ENCODE measurements at places on chromosomes 3 and 15.

- DNase-seq, result peak; percentile 37
Observed at GRCh38 chr15:73716417-73716816, 32.2 kb downstream of the CD276 start.

DNA sequence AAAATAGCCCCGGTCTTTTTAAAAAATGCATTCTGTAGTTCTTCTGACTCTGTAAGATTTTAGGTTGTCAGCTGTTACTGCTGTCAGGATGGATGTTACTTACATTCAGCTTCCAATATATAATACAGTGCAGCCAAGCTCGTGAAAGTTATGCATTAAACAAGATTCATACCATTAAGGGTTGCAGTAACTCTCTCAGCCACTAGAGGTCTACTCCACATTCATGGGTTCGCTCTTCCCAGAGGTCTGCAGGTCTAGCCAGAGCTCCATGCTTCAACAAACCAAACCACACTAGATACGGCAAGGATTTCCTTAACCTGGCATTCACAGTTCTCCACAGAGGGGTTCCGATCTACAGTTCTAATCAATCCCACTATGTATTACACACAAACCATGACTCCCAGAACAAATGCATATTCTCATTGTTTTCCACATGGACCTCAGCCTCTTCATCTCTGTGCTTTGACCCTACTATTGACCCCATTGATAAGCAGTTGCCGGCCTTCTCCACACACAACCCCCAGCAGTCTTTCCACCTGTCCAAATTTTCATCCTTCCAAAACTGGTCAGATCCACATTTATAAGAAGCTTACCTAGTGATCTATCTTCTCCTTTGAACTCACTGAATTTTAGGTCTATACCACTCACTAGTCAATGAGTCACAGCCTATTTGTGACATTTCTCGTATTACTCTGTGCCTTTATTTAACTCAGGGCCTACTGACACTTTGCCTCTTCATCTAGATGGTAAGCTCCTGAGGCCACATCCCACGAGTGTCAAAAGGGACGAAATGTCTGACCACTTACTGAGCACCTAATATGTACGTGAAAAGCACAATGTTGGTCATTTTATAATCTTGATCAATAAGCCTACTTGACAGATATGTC, 33.7 kb downstream of the RORA start:
- DNase-seq, result no peak

- DNase-seq, result no peak
Observed at GRCh38 chr3:23776352-23776891, 29.3 kb upstream of the UBE2E1 start.

GRCh38 chr3:181715571-181716340, 4.0 kb downstream of the SOX2 start:
- DNase-seq, result no peak

- DNase-seq, result no peak
Observed at GRCh38 chr3:72224804-72225509, 440.0 kb upstream of the PROK2 start.

GRCh38 chr3:167445491-167445890, 28.4 kb downstream of the SERPINI2 start:
- no peak for DNase-seq

- no peak for DNase-seq
Observed at GRCh38 chr3:126982126-126982470, 817 bp upstream of the PLXNA1 start.

DNA sequence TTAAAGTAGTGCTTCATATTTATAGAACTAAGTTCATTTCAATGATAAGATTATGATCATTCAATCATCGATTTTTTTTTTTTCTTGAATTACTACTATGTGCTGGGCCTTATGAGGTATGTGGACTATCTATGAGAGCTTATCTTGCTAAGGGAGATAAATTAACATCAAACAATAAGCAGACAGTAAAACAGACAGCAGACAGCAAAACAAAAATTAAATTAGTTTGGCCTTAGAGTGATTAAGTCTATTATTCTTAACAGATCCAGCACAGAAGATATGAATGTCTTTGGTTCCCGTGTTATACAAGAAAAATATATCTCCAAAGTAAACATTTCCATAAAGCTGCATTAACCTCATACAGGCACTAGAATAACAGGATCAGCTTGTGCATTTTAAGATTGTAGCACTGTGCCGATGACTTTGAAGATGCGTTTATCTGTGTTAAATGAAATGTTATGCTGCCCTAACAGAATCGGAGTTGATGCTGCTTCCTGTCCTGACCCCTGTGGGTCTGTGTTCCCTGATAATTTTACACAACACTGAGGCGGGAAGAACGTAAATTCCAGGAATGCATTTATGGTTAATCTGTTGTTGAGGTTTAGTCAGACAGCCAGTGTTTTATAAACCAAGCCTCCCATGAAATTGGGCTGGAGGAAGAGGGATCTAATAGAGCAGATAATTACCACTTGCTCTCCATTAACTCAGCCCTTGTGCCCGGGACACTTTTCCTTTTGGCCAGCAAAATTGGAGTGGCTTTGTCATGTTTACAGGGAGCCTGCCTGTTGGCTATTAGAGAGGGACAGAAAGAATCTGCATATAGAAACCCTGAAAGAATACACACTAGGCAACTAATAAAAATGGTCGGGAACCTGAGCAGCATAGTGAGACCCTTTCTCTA, 80.8 kb downstream of the GHSR start:
- no peak for DNase-seq

DNA sequence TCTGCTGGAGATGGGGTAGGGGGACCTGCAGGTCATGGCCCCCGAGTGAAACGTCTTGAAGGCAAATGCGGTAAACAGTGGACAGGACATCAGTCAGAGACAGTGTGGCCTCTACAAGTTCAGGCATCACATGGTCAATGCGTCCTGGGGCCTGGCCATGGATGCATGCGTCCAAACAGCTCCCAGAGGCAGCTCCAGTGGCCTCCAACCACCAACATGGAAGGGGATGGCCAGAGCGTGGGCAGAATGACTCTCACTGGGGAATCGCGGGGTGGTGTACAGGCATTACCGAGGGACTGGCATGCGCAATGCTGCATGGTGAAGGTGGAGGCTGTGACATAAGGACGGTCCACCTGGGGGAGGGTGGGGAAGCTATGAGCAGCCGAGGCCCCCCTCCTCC, 35.6 kb upstream of the IQSEC1 start:
- no peak for DNase-seq

- DNase-seq, result no peak
Observed at GRCh38 chr15:72058585-72058984, 59.4 kb downstream of the MYO9A start.

DNA sequence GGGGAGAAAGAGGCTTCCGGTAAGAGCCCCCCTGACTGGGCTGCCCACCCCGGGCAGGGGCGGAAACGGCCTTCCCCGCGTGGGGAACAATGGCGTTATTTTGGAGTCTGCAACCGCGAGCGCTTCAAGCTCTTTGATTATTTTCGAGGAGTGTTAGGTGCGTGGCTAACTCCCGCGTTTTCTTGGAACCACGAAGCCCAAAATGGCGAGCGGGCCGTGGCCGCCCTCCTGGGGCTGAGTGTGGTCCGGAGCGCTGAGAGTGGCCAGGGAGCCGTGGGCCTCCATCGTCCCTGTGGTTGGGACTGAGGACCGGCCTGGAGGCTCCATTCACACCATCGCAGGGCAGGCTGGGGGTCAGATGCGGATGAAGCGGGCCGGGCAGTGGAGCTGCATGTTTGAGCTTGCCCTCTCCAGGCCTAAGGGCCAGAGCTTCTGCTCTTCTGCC, 44.6 kb upstream of the POLG start:
- DNase-seq, result no peak

DNA sequence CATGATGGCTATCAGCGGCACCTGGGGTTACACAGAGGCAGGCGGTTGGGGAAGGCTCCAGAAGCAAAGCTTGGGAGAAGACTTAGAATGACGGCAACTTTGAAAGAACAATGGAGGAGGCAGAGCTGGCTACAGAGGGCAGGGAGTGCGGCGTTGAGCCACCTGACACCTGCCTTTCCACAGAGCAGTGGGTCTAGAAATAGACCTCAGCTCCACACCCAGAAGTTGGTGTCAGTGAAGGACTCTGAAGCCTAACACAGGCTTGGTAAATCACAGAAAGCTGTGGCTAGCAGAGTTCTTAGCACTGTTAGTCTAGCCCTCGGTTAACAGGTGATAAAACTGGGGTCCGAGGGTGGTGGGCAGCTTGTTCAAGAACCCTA, 23.1 kb upstream of the EHD4 start:
- no peak for DNase-seq

DNA sequence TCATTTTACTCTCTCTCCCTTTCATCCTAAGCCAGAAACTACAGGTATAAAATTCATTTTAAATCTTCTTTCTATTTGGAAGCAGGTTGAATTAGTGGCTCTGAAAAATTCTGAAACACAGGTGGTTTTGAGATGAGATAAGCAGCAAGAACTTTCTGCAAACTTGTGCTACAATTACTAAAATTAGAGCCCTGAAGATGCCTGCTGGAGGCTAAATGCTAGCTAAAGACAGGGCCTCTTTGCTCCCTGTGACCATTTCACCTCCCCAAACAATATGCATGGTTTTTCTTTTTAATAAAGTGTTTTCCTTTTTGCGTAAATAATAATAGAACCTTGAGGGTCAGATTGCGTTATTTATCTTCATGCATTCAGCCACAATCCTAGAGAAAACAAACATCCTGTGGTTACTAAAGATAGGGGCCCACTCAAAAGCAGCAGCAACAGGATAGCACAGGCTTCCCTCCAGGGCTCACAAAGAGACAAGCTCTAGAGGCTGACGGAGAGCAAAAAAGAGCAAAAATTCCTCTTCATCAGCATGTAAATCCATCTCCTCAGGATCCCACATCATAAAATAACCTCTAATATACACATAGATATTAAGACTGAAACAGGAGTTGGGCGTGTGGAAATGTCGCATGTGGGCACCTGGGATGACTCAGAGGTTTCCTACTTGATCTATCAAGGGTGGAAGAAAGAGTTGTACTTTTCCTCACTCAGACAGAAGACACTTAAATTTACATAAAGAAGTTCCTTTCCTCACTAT, 26.5 kb upstream of the CP start:
- DNase-seq, result no peak

GRCh38 chr3:24428481-24428880, 66.2 kb downstream of the THRB start:
- no peak for DNase-seq

GRCh38 chr15:39331584-39331983, 249.3 kb upstream of the THBS1 start:
- no peak for DNase-seq

DNA sequence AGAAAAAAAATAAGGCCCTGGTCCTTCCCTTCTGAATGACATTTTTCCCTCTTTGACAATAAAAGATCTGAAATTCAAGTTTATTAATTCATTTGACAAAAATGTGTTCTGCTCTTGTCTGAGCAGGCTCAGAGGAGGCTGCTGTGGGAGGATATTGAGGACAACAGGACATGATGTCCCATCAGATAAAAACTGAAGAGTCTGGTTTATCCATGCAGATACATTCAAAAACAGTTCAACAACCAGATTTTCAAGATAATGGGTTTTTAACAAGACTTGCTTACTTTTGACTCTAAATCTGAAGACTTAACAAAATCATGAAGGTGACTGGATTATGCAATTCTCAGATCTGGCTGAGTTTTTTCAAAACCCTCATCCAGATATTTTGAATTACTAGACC, 36.9 kb upstream of the STRIT1 start:
- DNase-seq, result no peak

DNA sequence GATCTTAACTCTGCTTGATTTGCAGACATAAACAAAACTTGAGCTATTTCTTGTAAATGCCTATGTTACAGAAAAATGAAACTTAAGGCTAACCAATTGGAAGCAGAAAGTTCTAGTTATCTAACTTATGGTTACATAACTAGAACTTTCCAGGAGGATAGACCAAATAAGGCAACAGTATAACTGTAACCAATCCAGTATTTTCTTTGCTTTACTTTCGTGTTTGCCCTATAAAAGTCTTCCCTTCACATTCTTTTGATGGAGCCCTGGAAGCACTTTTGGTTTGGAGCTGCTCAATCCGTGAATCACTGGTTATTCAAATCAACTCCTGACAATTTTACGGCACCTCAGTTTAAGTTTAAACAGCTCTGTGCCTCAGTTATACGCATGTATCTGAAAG, 164.6 kb downstream of the SUCLG2 start:
- DNase-seq, result no peak

- DNase-seq, result no peak
Observed at GRCh38 chr3:123757281-123757940, 126.7 kb downstream of the MYLK start.

GRCh38 chr15:52057996-52058395, 39.0 kb downstream of the MAPK6 start:
- no peak for DNase-seq

DNA sequence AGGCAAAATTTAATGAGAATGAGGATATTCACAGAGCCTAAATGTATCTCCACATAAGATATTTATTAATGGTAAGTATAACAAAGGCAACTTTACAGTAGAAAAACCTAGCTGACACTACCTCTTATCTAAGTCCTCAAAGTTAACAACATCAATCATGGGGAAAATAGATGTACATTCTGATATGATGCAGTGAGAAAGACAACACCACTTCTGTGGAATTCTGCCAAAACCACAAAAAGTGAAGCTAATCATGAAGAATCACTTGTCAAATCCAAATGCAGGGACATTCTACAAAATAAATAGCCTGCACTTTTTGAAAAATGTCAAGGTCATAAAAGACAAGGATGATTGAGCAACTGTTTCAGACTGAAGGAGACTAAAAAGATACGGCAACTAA, 27.5 kb upstream of the EOMES start:
- DNase-seq, result no peak

GRCh38 chr15:31353931-31354330, 27.3 kb downstream of the KLF13 start:
- no peak for DNase-seq

DNA sequence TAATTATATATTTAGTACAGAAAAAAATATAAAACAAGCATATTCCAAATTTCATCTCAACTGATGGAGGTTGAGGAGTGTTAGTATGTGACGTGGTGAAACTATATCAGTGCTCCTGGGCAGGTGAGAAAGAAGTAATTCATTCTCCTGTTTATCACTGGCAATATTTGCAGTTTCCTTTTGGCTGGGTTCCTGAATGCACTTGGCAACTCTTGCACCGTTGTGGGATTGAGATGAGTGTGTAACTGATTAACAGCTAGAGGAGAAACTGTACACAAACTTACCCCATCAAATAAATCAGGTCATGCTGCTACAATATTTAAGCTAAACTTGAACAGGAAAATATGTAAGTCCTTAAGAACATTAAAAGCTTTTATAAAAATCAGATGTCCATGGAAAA, 2.1 kb upstream of the ATP13A4 start:
- peak; percentile 41 for DNase-seq

DNA sequence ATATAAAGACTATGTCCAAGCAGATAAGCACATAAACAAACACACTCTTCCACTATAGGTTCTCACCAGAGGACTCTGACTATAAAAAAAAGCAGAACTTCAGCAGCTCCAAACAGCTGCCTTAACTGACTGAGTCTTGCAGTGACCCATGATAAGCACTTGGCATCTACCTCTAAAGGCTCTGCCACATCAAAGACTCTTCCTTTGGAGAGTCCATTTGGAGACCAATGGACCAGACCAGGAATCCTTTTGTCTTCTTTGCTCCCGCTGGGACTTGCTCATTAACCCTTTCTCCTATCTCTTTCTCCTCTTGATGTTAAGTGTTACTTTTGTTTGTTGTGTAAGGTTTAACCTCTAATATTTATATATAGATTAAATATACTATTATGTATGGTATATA, 424.1 kb downstream of the RSL24D1 start:
- DNase-seq, result no peak

- DNase-seq, result no peak
Observed at GRCh38 chr15:71747128-71748083, 62.9 kb upstream of the NR2E3 start.

All from NCI-H2081 treated with DMSO at 0.1 percent for 48 hours (cell line).